Liver (tissue), 10 donors: ENCODE measurements at places on chromosomes 5 and 9.

DNA sequence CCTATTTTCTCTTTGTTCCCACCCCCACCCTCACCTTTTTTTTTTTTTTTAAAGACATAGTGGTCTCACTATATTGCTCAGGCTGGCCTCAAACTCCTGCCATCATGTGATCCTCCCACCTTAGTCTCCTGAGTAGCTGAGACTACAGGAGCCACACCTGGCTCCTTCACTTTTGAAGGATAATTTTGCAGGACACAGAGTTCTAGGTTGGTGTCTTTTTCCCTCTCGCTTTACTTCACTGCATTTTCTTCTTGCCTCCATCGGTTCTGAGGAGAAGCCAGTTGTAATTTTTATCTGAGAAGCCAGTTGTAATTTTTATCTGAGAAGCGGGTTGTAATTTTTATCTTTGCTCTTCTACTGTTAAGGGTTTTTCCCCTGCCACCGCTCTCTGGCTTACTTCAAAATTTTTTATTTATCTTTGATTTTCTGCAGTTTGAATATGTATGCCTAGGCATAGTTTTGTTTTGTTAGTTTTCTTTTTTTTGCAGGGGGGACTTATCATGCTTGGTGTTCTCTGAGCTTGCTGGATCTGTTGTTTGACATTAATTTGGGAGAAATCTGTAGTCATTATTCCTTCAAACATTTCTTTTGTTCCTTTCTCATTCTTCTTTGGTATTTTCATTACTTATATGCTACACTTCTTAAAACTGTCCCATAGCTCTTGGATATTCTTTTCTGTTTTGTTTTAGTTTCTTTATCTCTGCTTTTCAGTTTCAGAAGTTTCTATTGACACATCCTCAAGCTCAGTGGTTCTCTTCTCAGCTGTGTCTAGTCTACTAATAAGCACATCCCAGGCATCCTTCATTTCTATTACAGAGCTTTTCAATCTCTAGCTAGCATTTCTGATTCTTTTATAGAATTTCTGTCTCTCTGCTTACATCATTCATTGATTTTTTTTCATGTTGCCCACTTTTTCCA is 148.2 kb upstream of the CHD1 start:
- DNase-seq: no peak

GRCh38 chr9:109652971-109653370 is 127.0 kb upstream of the PALM2AKAP2 start:
- DNase-seq: no peak

DNA sequence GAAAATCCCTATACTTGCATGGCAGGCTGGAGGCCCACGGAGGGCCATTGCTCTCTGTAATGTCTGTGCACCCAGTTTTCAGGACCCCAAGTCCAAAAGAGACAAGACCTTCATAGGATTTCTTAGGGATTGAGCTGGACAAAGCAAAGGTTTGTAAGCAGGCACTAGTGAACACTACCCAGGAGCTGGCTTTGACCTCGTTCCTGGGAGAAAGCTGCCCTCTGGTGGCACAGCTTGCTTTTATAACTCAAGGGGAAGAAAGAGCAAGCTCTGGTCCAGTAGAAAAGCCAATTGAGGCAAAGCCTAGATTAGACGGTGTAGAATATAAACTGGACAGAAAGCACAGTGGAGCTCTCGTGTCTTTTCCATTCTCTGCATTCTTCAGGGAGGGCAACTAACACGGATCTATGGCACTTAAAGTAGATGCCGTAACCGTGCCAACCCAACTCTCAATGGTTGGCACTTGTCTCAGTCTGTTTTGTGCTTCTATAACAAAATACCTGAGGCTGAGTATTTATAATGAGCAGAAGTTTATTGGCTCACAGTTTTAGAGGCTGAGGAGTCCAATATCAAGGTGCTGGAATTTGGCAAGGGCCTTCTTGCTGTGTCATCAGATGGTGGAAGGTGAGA is 7.9 kb downstream of the GABRP start:
- peak; percentile 53 for DNase-seq

DNA sequence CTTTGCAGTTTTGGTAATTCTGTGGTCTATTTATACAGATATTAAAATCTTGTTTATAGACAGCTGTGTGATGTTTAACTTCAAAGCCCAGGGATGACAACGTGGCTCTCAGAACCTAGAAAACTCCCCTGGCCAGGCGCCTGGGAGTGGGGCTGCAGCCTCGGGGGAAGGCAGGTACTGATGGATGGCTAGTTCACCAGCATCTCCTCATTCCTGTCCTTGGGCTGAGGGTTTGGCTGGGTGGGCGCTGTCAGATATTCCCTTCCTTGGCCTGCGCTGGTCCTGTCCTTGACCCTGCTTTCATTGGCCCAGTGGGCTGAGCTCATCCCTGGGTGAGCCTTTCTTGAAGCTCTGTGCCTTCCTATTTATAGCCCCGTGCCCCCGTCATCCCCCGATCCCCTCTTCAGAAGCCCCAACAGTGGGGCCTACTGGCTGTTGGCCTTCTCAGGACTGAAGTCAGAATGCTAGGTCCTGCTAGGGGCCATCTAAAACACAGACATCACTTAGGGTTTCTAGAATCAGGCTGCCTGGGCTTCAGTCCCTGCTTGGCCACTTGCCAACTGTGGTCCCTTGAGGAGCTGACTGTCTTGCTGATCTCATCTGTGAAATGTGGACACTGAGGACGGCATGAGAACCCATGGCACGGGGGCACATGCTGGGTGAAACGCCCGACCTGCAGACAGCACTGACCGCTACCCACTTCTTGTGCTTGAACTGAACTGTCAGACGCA is 20.9 kb downstream of the SH3GLB2 start:
- no peak for DNase-seq

DNA sequence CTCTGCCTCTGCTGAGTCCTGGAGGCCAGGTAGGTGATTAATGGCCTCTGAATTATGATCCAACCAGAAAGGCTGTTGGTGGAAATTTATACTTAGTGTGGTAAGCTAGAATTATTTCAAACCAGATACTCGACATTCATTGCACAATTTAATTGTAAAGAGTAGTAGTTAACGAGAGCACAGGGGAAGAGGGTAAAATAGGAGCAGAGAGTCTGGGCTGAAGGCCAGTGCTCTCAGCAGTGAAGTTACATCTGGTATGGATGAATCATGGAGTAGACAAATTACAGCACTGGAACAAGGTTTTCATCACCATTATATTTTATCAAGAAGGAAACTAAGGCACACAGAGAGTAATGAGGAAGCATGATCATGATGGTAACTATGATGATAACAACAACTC is 92.5 kb downstream of the TLR4 start:
- DNase-seq: no peak

DNA sequence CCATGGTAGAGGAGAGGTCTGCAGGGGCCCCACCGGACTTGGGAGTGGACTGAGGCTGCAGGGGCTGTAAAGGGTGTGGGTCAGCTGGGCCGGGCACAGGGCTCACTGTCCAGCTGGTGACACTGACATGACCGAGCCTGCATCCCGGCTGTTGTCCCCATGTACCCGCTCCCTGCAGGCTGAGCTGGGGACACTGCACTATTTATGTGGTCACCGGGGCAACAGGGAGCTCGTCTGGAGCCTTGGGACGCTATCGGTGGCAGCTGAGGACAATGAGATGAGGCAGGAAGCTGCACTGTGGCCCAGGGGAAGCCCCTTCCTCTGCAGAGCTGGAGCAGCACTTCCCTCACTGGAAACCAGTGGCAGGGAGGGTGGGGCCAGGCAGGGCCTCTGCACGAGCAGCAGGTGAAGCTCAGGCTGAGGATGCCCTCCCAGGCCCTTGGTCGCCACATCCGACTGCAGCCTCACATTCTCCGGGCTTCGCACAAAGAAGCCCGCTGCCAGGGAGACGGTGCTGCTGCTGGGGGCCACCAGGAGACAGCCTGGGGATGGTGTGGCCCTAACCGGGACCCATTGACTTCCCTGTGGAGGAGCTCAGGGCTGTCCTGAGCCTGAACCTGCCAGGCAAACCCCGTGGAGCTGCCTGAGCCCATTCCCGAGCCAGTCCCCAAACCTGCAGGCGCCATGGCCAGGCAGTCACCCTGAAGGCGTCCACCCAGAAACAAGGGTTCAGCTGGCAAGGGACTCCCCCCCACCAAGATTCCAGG is 26.4 kb downstream of the ZDHHC11B start:
- no peak for DNase-seq

- peak; percentile 51 for DNase-seq
Observed at GRCh38 chr9:121861501-121862180, 210.2 kb downstream of the DAB2IP start.

- no peak for DNase-seq
Observed at GRCh38 chr5:125057912-125058826, 311.7 kb upstream of the ZNF608 start.

GRCh38 chr5:84239494-84239893 is 145.2 kb downstream of the EDIL3 start:
- no peak for DNase-seq

- DNase-seq: no peak
Observed at GRCh38 chr5:127941646-127942045, 141.9 kb upstream of the SLC12A2 start.

DNA sequence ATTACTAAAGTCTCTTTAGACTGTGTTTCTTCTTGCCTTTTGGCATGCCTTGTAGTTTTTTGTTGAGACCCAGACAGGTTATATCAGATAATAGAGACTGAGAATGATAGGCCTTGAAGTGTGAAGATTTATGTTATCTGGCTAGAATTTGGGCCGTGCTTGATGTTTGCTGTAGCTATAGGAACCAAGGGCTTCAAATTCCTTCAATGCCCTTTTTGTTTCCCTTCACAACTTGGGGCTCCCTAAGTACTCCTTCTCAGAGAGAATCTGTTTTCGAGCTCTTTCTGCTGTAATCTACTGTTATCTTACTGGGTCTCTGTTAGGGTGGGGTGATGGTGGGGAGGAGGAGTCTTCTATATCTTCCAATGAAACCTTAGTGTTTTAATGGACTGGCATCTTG is 95.3 kb upstream of the CKMT2 start:
- no peak for DNase-seq

- no peak for DNase-seq
Observed at GRCh38 chr9:133558191-133559126, 24.0 kb downstream of the ADAMTSL2 start.

- no peak for DNase-seq
Observed at GRCh38 chr5:141586246-141586645, 32.6 kb downstream of the DIAPH1 start.

DNA sequence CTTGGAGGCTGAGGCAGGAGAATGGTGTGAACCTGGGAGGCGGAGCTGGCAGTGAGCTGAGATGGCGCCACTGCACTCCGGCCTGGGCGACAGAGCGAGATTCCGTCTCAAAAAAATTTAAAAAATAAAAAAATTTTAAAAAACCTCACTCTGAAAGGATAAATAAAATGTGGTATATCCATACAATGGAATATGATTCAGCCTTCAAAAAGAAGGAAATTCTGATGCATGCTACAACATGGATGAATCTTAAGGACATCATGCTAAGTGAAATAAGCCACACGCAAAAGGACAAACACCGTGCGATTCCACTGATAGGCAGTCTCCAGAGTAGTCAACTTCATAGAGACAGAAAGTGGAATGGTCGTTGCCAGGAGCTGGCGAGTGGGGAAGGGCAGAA is 8.4 kb downstream of the DBN1 start:
- no peak for DNase-seq

GRCh38 chr5:144352732-144353317 is 182.2 kb downstream of the KCTD16 start:
- no peak for DNase-seq

DNA sequence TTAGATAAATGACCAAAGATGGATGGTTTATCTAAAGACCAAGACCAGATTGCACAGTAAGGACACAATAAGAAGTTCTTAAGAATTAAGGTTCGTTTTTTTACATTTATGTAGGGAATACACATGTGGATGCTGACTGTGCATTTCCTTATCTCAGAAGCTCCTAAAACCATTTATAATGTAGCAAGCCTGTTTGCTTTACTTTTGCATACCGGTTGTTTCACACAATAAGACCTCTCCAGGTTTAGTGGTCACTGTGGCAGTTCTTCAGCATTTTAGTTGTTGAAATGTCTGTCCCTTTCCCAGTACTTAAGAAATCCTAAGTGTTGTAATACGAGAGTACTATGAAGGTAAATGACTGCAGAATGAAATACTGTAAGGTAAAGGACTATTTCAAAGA is 43.6 kb downstream of the BASP1 start:
- no peak for DNase-seq

DNA sequence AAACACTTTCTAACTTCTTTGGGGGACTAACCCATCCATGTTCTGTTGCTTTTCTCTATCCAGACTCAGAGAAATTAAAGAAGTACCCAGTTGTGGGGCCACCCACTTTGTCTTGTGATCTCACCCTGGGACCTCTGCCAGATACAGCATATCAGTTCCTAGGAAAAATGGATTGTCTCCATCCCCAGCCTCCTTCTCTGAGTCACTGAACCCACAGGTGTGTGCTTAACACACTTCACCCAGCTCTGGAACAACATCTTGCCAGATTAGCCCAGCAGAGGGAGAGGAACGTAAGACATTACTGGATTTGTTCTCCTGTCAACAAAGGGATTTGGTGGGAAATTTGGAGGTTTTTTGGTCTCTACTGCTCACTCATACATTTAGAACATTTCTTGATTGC is 19.2 kb downstream of the FAM240B start:
- DNase-seq: no peak

DNA sequence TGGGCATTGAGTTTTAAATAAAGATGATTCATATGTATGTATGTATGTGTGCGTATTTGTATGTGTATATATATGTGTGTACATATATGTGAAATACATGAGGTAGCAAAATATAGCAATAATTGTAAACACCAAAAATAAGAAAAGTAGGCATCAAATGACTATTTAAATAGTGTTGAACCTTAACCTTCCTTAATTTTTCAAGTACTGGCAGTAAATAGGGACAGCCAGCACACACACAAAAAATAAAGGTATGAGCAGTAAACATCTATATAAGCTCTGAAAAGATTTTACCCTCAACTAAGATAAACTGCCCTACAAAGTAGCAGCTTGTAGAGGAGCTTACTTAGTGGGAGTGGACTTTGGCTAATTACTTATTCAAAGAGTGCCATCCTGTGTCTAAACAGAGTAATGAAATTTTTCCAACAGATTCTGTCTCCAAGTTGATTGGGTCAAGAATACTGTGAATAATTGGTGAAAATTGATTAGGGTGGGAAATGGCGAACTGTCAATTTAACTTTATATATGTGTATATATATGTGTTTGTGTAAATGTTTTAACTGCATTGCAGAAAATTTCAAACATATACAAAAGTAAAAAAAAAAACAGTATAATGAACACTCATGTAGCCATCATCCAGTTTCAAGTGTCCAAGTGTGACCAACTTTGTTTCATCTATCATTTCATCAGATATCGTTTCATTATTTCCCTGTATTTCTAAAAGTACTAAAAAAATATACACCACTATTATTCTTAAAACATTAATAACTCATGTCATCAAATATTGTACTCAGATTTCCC is 2.0 kb upstream of the ADAMTS6 start:
- DNase-seq: no peak

DNA sequence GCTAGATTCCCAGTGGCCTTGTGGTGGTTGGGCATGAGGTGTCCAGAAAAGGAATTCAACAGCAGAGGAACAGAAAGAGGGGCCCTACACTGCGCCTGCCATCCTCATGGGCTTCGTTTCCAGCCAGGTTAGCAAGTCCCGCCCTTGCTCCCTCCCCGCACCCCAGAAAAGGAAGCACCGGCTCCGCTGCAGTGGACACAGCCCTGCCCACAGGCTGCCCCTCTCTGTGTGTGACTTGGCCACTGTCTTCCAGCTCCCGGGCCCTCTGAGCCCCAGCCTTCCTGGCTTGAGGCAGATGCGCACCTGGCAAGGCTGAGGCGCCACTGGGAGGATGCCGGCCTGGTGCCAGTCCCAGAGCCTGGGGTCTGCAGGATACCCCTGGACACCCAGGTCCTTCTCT is 305.0 kb upstream of the IRX4 start:
- no peak for DNase-seq

- DNase-seq: no peak
Observed at GRCh38 chr5:90477073-90477472, 2.4 kb downstream of the POLR3G start.
